ENCODE measurements at places on chromosomes 2 and 18. TPM values are rescaled to one million over a fixed set of nuclear protein-coding genes. Genes with fewer than 3 reads are reported as not detected.

Gene SLC25A52
- not detected for total RNA-seq

Gene IHH
- 12.3 TPM for total RNA-seq

Gene TMEM169
- 0.08 TPM for total RNA-seq

Gene PER2
- 26.6 TPM for total RNA-seq
